ENCODE measurements at places on chromosomes 1 and 21. TPM values are rescaled to one million over a fixed set of nuclear protein-coding genes. Genes with fewer than 3 reads are reported as not detected.

The IFI6 gene
- polyA plus RNA-seq: 28.2 TPM

The OR2AK2 gene
- not detected for polyA plus RNA-seq

The SELL gene
- polyA plus RNA-seq: 2.6 TPM

GRCh38 chr1:167627615-167627864 is 2.5 kb upstream of the RCSD1 start:
- DNase-seq: no peak

- DNase-seq: no peak
Observed at GRCh38 chr1:248047008-248047407, 372 bp downstream of the OR2L3 start.

The FAM167B gene
- polyA plus RNA-seq: 3.7 TPM

GRCh38 chr1:25173809-25174340 is 58.4 kb downstream of the SYF2 start:
- DNase-seq: no peak

DNA sequence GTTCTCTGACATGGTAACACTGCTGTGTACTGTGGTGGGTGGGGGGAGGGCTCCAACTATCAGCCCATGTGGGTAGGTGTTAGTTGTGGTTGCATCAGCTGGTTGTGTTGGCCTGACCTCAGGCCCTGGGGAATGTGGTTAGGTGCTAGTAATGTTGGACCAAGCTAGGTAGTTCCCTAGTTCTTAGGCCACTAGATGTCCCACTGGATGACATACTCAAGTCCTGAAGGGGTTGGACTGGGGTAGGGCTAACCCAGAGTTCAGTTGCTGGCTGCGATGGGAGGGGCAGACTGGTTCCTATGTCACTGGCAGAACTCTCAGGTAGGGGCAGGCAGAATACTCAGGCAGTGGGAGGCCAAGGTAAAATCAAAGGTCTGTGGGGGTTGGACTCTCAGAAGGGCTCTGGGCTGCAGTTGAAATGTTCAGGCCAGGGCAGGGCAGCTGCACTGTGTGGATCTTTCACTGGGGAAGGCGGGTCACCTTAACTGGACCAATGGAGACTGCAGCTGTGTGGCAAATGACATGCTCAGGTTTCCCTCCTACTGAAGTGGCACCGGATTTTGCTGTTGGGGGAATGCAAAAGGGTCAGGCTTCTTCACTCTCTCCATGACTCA is 870.7 kb downstream of the LRRIQ3 start:
- DNase-seq: no peak

- DNase-seq: peak; percentile 69
Observed at GRCh38 chr21:37435120-37435519, 68.5 kb downstream of the DYRK1A start.

DNA sequence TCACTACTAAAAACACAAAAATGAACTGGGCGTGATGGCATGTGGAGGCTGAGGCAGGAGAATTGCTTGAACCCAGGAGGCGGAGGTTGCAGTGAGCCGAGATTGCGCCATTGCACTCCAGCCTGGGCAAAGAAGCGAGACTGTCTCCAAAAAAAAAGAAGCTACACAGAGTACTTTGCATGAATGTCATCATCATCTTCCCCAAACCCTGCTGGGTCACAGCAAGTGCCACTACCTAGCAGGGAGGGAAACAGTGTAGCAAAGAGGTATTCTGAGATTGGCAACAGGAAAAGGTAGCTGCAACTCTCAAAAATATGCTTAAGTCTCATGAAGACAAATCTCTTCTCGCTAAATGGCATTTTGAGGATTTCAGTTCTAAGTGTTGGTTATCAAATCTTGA is 12.8 kb downstream of the NDC1 start:
- DNase-seq: no peak

GRCh38 chr1:10727751-10728232 is 68.7 kb downstream of the CASZ1 start:
- no peak for DNase-seq

DNA sequence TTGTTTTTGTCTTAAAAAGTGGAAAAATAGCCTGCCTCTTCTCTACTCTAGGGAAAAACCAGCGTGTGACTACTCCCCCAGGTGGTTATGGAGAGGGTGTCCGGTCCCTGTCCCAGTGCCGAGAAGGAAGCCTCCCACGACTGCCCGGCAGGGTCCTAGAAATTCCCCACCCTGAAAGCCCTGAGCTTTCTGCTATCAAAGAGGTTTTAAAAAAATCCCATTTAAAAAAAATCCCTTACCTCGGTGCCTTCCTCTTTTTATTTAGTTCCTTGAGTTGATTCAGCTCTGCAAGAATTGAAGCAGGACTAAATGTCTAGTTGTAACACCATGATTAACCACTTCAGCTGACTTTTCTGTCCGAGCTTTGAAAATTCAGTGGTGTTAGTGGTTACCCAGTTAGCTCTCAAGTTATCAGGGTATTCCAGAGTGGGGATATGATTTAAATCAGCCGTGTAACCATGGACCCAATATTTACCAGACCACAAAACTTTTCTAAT is 35.0 kb upstream of the TDRD10 start:
- DNase-seq: no peak

The CFHR5 gene
- not detected for polyA plus RNA-seq

The HORMAD1 gene
- not detected for polyA plus RNA-seq

DNA sequence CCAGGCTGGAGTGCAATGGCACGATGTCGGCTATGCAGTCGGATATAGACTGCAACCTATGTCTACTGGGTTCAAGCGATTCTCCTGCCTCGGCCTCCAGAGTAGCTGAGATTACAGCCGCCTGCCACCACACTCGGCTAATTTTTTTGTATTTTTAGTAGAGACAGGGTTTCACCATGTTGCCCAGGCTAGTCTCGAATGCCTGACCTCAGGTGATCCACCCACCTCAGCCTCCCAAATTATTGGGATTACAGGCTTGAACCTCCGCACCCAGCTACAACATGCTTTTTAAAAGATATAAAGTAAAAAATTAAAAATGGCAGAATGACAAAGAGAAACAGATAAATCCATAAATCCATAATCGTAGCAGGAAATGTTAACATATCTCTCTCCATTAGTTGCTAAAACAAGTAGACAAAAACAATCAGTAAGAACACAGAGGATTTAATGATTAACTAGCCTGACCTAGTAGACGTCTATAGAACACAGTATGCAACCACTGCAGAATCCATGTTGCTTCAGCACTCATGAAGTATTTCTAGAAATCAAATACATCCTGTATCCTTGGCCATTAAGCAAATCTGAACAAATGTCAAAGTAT is 59.9 kb upstream of the SPOCD1 start:
- no peak for DNase-seq

- no peak for DNase-seq
Observed at GRCh38 chr21:20883408-20883800, 114.8 kb upstream of the NCAM2 start.

DNA sequence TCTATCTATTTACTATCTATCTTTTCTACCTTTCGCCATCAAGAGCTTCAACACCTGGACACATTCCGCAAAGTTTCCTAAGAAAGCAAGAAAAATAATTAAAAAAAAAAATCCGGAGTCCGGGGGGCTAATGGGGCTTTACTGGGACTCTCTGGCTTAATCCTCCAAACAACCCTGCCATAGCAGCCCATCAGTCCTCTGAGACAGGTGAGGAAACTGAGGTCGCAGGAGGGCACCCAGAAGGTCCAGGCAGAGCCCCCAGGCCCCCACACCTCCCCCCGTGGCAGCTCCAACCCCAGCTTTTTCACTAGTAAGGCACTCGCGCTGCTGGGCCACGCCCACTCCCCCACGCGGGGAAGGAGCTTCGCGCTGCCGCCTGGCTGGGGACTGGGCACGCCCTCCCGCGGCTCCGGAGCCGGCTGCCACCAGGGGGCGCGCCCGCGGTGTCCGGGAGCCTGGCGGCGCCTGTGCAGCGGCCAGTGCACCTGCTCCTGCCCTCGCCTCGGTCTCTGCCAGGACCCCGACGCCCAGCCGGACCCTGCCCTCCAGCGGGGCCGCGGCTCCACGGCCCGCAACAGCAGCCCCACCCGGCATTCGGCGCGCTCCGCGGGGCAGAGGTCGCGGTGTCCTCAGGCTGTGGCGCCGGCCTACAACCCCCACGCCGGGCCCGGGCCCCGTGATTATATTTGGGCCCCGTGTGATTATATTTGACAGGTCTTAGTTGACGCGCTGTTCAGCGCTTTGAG is 54.1 kb upstream of the SAMD11 start:
- peak; percentile 69 for DNase-seq

The FMO5 gene
- 13.2 TPM for polyA plus RNA-seq

The CHI3L1 gene
- polyA plus RNA-seq: 0.44 TPM

DNA sequence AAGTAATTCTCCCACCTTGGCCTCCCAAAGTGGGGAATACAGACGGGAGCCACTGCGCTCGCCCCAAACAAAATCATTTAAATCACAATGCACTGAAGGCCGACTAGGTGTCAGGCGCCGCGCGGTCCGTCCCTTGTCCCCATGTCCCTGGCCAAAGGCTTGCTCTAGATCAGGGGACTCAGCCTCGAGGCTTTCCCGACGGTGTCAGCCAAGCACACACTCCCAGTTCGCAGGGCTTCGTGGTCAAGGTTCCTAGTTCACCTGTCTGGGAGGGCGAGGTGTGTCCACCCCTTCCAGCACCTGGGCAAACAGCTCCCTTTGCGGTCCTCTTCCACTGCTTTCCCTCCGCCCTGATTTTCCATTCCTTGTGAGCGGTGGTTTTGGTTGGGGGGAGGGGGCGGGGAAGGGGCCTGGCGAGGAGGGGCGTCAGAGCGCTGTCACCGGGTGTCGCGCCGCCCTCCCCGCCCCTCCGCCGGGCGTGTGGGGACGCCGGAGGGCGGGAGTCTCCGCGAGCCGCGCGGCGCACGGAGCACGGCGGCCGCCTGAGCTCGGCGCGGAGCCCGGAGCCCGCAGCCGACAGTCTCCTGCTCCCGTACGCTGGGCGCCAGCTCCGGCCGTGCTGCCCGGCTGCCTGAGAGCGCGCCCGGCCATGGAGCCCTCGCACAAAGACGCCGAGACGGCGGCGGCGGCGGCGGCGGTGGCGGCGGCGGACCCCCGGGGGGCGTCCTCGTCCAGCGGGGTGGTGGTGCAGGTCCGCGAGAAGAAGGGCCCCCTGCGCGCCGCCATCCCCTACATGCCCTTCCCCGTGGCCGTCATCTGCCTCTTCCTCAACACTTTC is at the start of gene STUM:
TSS of gene STUM (plus strand) at position 509 of the 838 bp plus-strand sequence. CDS start at position 650, 141 bp downstream.
- DNase-seq: peak; percentile 76

GRCh38 chr1:84095308-84095707 is 48.8 kb upstream of the PRKACB start:
- no peak for DNase-seq

- no peak for DNase-seq
Observed at GRCh38 chr1:109805486-109806165, 41.9 kb upstream of the EPS8L3 start.

- no peak for DNase-seq
Observed at GRCh38 chr1:156931974-156932710, 11.7 kb downstream of the LRRC71 start.

- DNase-seq: peak; percentile 54
Observed at GRCh38 chr1:25664357-25665199, 48.0 kb downstream of the MAN1C1 start.

DNA sequence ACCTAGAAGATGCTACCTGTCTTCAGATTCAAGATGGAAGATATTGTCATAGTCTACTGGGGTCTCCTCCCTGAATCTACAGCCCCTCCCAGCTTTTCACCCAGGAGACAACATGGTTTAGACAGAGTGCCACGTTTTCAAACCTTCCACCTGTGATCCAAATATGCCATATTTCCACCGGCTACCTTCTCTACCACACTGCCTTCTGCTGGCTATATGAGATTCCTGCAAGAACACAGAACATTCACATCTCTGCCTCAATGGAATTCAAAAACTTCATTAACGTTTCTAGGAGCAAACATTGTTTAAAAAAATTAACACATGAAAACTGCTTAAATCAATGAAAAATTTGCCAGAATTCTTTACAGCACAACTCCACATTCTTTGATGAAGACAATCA is 12.9 kb upstream of the LELP1 start:
- DNase-seq: no peak

DNA sequence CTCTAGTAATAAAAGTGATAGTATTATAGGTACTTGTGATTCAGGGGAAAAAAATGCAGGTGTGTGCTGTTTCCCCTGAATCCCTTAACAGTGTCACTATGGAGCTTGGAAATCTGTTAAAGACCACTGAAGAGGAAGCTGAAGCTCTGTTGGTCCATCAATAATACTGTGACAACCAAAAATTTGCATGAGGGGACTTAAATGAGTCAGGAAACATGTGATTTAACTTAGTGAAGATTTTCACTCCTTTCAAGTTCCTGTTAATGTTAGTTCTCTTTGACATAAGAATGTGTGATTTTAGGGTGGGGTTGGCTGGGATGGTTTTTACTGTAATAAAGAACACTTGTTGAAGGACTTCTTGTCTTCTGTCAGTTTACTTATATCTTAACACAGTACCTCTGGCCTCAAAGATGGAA is 32.0 kb downstream of the VANGL2 start:
- no peak for DNase-seq

GRCh38 chr1:7378346-7379130 is 392.6 kb upstream of the VAMP3 start:
- DNase-seq: peak; percentile 17

- no peak for DNase-seq
Observed at GRCh38 chr1:168861421-168862004, 132.5 kb upstream of the DPT start.

- no peak for DNase-seq
Observed at GRCh38 chr21:33866826-33867225, 48.8 kb downstream of the ATP5PO start.

DNA sequence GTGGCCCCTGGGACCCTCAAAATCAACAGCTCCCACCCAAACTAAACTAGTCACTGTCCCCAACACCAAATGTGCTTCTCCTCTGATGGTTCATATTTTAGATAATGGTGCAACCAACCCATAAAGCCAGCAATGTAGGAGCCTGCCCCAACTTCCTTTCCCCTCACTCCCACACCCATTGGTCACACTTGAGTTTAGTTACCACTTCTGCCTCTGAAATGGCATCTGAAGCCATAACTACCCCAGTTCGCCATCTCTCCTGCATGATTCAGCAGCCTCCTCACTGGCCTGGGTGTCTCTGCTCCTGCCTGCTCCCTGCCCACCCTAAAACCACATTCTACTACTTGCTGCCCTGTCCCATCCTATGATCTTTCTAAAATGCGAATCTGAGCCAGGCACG is 3.4 kb upstream of the CDCP2 start:
- DNase-seq: no peak

GRCh38 chr1:53321366-53321765 is 6.5 kb downstream of the LRP8 start:
- peak; percentile 38 for DNase-seq

- DNase-seq: no peak
Observed at GRCh38 chr1:162663086-162663485, 30.8 kb downstream of the DDR2 start.

The MYOG gene
- polyA plus RNA-seq: not detected

DNA sequence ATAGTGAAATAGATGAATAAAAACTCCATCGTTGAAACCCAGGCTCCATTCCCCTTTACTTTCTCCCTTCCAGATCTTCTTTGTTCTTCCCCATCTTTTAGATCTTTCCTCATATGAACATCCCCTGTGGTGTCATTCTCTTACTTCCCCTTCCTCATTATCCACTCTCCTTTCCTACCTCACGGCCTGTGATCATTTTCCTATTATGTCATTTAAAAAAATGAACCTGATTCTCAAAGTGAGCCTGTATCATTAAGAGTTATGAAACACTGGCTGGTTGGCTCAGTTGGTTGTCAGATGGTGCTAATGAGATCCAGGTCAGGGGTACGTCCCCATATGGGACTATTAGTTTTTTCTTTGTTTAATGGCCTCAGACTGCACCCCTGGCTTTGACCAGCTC is 38.3 kb downstream of the TCEANC2 start:
- DNase-seq: no peak

The PRMT6 gene
- 22.4 TPM for polyA plus RNA-seq

GRCh38 chr1:197541411-197541810 is 233.9 kb downstream of the DENND1B start:
- DNase-seq: no peak

- no peak for DNase-seq
Observed at GRCh38 chr1:7648761-7649384, 122.2 kb upstream of the VAMP3 start.

GRCh38 chr1:66778266-66778665 is 22.8 kb downstream of the INSL5 start:
- DNase-seq: no peak

All from left lung (tissue), 14 donors.